ENCODE measurements at places on chromosomes 5 and 9.

GRCh38 chr9:136707849-136708517 lies 4.4 kb upstream of the DIPK1B start:
- DNase-seq, result no peak

DNA sequence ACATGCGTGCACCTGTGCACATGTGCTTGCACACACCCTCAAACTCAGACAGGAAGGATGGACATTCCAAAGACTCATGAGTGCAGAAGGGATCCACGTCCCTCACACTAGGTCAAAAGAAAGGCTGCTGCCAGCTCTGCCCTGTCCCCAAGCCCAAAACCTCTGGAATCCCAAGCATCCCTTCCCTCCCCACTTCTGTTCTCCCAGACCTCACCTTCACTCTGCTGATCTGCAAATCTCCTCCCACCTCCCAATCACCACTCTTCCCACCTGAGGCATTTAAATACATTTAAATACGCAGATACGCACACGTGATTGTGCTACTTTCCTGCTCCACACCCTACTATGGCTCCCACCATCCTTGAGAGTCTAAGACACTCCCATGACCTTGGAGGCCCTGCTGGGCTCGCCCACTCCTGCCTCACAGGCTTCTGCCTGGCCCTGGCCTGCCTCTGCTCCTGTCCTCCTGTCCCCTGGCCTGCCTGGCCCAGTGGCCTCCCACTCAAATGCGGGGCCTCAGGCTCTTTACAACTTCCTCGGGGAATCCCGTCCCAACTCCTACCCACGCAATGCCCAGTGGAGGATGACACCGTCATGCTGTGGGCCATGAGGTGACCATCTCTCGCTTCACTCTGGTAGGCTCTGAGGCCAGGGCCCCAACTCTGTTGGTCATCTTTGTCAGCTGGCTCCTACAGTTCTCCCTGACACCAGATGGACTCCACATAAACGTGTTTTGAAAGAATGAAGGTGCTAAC lies 478.4 kb upstream of the DAP start:
- DNase-seq, result no peak

DNA sequence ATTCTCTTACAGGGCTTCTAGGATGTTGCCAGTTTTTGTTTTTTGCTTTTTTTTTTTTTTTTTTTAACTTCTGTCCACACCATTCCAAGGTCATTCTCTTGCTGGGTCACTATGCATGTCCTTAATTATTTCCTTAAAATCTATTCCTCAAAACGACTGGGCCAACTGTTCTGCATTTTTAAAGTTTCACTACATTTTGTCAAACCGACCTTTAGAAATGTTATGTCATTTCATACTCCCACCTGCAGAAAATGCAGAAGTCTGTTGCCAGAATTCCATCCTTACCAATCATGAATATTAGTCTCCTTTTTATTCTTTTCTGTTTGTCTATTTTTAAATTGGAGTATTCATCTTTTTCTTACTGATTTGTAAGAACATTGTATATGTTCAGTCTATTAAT lies 295.5 kb downstream of the ZSWIM6 start:
- no peak for DNase-seq

DNA sequence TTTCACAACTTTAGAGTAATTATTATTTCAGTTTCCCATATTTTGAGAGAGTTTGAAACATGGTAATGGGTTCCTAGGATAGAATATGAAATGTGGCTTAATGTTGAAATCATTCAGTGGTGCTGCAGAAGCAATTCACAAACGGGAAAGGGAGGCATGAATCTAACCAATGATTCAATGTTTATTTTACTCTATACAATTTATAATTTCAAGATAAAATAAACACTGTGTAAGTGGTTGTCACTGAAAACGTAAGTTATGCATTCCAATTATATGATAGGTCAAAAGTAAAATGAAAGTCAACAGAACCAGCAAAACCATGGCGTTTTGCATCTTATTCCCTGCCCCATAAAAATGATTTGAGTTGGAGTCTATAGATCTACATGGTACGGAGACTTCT lies 1207.1 kb upstream of the CDH18 start:
- no peak for DNase-seq

DNA sequence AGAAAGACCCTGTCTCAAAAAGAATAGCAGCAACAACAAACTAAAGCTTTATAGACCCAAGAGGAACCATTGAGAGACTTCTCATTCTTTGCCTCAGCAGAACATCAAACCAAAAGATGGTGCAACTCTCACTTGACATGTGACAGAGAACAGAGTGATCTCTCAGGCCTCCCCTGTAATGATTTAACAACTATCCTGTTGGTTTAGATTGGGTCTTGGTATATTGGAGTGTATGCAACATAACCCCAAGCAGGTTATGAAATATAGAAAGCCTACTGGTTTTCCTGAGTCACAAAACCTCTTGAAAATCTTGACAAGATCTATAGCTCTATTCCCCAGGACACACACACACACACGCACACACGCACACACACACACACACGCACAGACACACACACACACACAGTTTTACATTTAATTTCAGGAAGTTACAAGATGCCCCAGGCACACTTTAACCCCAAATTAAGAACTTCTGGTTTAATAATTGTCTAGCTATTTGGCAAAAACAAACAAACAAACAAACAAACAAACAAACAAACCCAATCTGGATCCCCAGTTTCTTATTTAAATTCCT lies 6.5 kb upstream of the FGF1 start:
- DNase-seq, result no peak

- no peak for DNase-seq
These were observed 1.5 kb upstream of the RETREG1 start for GRCh38 chr5:16618138-16618897.

GRCh38 chr5:96562614-96563013 lies 99.6 kb upstream of the CAST start:
- DNase-seq, result peak; percentile 73

DNA sequence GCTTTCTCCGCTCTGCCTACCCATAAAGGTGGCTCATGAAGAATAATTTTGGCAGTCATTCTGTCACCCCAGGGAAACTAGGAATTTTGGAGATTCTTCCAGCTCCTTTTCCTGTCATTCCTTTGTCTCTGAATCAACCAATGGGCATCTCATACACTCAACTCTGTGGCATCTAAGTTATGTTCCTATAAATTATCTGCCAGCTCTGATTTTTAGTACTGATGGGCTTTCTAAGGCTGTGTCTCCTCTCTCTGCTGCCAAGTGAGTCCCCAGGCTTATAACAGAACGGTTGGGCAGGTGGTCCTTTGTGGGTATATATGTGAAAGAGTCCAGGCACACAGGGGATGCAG lies 226.8 kb downstream of the NMUR2 start:
- no peak for DNase-seq

DNA sequence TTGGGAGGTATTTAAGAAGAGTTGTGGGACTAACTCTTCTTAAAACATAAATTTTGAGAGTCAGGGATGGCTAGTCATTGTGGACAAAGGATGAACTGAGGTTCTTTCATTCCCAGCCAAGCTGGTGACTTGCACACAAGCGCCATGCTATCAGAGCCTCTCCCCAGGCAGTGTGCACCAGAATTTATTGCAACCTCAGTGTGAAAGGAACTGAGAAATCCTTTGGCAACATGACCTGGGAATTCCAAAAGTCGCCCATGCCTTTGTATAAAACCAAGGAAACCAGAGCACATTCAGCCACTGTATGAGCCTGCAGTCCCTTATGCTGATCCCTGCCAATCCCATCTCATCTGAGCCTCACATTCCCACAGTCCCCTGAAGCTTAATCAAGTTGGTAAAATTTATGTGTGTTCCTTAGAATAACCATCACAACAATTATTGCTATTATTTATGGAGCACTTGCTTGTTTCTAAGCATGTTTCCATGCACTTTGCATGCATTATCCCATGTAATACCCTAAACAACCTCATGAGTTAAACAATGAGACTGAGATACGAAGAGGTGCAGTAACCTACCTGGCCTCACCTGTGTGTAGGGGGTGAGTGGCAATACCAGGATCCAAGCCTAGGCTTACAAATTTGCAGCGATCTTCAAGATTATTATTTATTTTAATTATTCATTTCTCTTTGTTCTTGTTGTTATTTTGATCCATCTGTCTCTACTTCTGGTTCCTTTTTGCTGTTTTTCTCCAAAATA lies 116.4 kb downstream of the NTRK2 start:
- DNase-seq, result no peak

DNA sequence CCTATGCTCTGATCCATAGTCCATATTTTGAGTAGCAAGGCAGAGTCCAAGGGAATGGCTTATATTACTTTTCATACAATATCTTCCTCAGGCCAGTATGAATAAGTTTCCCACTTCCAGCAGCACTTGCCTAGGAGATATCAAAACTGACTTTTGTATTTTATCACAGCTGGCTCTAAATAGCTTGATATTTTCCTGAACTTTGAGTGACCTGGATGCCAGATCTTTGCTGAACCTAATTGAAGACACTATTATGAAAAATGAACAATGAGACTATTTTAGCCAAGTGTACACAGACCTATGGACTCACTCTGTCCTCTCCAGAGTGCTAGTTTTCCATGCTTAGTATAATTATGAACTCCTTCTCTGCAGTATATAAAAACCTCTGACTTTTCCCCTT lies 475.6 kb upstream of the PTGER4 start:
- no peak for DNase-seq

- DNase-seq, result no peak
These were observed 30.9 kb downstream of the GSN start for GRCh38 chr9:121298689-121299466.
